ENCODE measurements at places on chromosomes 7 and 10.

DNA sequence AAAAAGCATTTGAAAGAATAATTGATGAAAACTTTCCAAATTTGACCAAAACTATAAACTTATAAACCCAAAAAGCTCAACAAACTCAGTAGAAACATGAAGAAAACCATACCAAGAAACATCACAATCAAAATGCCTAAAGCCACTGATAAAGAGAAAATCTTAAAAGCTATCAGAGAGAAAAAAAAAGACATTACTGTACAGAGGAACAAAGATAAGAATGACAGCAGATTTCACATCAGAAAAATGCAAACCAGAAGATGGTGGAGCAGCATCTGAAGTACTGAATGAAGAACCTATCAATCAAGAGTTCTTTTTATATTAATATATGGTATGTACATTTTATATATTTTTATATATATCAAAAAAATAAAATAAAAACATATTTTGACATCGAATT lies 2.4 kb upstream of the GPAM start:
- no peak for DNase-seq

- DNase-seq, result no peak
Measured at GRCh38 chr7:152162287-152162686, 136.8 kb downstream of the GALNT11 start.

GRCh38 chr7:75740846-75741497 lies 2.2 kb upstream of the HIP1 start:
- no peak for DNase-seq

GRCh38 chr7:129014501-129015101 lies 40.3 kb downstream of the TNPO3 start:
- no peak for DNase-seq

DNA sequence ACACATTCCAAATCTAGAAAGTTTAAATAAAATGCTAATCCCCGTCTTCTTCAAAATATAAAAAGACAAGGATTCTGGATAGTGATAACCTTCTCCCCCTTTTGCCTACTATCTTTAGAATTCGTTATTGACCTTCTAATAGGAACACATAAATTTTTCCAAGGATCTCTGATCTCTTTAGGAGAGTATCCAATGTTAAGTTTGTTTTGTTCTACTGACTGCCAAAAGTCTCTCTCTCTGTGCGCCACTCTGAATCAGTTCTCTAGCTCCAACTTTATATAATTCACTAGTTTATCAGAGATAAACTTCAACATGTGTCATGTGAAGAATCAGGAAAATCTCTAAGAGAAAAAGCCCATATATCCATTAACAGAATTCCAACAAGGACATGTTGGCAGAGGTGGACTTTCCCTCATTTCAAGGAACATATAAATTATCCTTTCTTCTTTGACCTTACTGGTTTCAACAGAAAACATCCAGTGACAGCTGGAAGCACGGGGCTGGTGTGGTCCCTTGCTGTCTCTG lies 615.6 kb downstream of the KCNMA1 start:
- no peak for DNase-seq

DNA sequence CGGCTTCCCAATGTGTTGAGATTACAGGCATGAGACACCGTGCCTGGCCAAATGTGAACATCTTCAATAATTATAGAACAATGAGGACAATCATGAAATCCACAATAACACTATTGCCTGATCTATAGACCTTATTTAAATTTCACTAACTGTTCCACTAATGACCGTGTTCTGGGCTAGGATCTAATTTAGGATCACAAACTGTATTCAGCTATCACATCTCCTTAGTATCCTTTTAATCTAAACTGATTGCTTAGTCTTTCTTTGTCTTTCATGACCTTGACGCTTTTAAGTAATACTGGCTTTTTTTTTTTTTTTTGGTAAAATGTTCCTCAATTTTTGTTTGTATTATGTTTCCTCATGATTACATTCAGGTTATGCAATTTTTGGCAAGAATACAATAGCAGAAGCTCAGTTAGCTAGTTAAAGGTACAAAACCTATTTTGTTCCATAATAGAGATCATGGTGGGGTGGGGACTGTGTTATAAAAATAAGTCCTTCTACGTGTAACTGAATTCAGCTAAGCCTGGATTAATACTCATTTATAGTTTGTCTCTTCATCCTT lies 158.4 kb downstream of the AOAH start:
- no peak for DNase-seq

GRCh38 chr10:132311338-132311939 lies 3.7 kb upstream of the STK32C start:
- DNase-seq, result no peak

DNA sequence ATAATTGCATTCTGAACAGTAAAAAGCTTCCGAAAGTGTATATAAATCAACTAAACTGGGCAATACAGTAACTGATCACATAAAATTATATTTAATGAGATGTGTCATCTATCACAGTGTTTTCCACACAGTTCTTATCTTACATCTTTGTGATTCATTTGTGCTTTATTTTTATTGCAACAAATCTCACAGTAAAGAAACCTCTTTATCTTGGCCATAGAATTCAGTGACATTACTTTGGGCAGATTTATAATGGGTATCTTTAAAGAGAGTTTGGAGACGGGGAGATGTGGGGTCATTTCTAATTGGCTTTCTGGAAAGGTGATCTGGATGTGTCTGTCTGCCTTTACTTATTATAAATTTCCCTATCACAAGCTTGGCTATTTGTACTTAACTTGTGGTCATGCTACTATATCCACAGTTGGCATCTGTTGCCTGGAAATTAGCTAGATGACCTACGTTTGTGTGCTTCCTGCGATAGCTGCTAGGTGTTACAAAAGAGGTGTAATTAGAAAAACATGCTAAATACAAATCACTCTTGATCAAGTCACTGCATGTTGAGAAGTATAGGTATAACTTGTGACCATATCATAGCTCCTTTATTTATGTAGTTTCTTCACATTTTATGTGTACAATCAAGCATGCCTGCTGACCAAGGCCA lies 123.8 kb downstream of the ARID5B start:
- no peak for DNase-seq

DNA sequence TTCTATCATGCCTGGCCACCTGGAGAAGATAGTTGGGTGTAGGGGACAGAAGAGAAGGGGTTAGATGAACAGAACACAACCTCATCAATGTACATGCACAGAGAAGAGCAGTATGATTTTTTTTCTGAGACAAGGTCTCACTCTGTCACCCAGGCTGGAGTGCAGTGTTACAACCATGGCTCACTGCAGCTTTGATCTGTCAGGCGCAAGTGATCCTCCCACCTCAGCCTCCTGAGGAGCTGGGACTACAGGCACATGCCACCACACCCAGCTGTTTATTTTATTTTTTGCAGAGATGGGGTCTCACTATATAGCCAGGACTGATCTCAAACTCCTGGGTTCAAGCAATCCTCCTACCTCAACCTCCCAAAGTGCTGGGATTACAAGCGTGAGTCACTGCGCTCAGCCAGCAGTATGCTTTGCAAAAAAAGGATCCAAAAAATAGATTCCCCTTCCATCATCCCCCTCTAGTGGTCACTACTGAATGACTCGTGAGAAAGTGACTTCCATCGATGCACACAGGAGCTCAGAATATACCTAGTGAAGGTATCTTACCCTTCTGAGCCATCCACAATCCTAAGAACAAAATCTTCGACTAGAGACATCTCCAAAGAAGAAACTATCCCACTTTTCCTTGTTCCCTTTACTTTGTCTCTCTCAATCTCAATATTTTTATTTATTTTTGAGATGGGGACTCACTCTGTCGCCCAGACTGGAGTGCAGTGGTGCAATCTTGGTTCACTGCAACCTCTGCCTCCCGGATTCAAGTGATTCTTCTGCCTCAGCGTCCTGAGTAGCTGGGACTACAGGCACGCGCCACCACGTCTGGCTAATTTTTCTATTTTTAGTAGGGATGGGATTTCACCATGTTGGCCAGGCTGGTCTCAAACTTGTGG lies 21.0 kb downstream of the ZCWPW1 start:
- DNase-seq, result peak; percentile 55

- DNase-seq, result no peak
Measured at GRCh38 chr7:68288144-68288593, 1291.5 kb downstream of the TYW1 start.

DNA sequence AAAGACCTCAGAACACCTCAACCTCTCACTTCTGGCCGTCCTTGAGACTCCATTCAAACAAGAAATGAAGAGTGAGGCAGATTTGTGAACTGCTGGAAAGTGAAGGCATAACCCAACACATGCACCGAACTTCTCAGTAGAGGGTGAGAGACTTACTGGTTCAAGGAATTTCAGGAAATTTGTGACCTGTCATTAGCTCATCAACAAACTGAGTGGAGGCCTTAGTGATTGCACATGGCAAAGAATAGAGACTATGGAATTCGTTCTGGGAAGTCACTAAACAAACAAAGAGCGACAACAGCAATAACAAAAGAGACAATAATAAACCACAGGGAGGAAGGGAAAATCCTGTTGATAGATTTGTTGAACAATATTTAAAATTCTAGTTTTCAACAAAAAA lies 125.0 kb upstream of the AKR1E2 start:
- no peak for DNase-seq

- no peak for DNase-seq
Measured at GRCh38 chr7:75624134-75624832, 114.5 kb downstream of the HIP1 start.

DNA sequence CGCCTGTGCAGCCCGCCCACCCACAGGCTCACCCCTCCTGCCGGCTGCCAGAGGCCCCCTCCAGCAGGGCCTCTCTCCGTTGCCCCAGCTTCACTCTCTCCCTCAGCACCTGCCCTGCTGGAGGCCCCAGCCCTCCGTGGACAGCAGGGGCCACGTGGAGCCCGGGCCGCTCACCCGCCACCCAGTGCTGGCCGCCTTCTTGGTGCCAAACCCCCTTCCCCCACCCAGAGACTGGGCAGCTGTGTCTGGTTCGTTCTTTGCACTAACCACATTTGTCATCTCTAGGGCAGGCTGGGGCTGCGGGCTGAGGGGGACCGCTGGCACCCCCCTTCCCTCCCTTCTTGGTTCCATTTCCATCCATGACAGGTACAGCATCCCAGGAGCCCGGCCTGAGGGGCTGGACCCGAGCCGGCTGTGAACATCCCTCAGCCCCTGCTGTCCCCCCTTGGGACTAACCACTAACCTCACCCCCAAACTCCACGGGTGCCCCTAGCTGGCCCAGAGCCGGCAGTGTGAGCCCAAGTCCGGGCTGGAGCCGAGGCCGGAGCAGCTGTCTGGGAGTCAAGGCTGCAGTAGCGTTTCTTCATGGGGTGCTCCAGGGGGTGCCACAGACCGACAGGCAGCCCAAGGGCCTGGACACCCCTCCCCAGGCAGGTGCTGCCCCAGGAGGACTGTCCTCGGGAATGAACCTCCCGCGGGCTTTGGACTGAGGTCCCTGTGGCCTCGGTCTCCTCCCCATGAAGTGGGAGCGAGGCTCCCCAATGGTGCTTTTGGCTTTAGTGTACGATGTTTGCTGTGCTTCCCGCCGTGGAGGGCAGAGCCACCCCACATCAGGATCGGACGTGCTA lies 25.5 kb upstream of the AMZ1 start:
- no peak for DNase-seq

- no peak for DNase-seq
Measured at GRCh38 chr7:106460792-106461254, 176.0 kb upstream of the NAMPT start.

GRCh38 chr7:28787106-28787505 lies 171.0 kb downstream of the TRIL start:
- no peak for DNase-seq

DNA sequence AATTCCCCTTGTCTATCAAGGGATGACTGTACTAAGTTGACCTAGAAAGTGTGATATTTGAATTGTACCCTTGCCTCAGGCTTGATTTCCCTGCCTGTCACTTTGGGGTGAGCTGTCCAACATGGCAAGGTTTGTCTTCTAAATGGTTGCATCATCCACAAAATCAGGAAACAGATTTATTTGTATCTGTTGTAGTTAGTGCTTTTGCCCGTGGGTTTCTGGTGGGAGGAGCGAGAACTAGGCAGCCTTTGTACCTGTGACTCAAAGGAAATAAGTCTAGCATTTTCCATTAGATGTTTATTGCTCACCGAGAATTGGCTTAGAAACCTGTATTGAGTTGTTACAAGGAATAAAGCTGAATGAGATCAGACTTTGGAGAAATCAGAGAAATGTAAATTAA lies 650.8 kb downstream of the LRMDA start:
- DNase-seq, result peak; percentile 30

GRCh38 chr7:35498416-35498815 lies 196.5 kb downstream of the HERPUD2 start:
- no peak for DNase-seq

DNA sequence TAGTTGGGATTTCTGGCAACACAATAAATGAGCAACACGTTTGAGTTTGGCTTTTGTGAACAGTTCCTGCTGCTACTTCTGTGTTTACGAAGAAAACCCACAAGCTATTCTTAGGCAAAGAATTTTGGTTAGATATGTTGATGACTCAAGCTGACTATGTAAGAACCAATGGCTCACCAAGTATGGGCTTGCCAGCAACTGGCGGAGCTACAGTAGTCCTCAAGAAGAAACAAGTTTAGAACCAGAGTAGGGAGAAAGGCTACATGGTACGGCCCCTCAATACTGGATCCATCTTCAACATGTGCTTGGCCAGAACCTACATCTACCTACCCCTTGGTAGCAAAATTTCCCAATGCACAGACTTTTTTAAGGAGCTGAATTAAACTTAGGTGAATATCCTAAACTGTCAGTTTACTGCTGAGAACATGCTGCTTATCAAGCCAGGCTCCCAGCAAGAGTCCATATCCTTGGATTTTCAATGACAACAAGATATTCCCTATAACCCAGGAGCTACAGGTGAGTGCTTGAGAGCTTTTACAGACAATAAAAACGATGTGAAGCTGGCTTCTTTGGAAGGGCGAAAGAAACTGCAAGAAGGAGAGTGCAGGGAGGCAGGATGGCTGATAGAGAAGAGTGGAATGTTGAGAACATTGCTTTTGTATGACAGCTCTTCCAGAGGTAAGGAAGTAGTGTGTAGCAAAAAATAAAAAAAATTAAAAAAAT lies 74.3 kb upstream of the ASAH2 start:
- peak; percentile 19 for DNase-seq

DNA sequence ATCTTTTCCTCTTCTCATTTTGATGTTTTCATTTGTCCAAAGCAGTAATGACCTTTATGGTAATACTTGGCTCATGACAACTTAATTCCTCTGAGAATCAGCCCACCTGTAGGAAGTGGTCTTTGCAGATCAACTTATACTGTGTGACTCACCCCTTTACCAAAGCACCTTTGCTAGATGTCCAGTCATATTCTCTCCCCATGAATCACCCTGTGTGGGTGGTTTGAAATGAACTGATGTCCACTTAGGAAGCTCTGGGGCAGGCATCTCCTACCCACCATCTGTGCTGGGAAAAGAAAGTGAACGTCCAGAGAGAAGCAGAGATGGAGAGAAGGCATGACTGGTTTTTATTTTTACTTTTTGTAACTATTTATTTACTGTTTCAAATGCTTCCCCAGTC lies 410.3 kb downstream of the KIF20B start:
- no peak for DNase-seq

DNA sequence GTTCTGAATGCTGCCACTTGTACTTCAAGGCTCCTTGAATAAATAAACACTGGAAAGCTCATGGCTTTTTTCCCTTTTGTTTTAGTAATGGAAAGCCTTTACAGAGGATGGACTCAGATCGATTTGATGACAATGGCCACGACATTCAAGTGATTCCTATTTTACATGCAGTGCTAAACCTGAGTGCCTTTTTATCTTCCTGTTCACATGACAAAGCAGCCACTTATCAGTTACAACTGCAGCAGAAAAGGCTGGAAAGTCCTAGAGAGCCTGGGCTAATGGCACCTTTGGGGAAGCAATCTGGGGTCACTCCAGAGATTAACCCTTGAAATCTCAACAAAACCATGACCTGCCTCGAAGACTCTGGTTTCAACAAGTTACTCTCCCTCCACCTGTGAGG lies 249.0 kb upstream of the AUTS2 start:
- DNase-seq, result no peak

Measured in activated CD4-positive, alpha-beta T cell treated with anti-CD3 and anti-CD28 coated beads for 36 hours (primary cell).